T1000 (cell line): ENCODE measurements at places on chromosomes 12 and 14.

DNA sequence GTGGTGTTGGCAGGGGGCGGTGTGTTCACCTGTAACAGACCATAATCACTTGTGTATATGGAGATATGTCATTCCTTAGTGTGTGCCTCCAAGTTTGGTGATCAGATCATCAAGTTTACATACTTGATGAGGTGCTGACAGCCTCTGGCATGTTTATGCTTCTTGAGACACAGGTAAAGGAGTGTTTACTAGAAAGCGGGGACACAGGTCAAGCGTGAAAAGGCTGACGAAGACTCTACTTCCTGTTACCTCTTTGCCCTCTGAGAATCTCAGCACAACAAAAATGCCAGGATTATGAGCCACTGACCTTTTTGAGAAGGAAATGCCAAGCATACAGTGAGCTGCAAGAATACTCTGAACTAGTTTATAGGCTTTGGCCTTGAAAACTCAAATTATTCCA lies 29.6 kb downstream of the PRDM4 start:
- no peak for DNase-seq

DNA sequence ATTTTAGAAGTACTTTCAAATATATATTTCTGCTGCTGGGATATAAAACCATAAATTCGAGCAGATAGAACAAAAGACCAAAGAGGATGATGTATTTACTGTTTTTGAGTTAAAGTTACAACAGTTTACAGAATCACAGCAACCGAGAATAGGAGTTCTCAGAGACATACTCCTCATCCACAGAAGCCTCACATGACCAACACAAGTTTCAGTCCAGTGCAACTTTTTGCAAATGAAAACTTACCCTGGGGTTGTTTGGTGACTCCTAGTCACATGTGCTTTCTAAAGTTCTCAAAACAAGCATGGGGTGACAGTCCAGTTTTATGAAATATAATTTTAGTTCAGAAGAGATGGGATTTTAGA lies 117.1 kb downstream of the PRKCH start:
- no peak for DNase-seq

GRCh38 chr12:103665971-103666370 lies 78.9 kb downstream of the STAB2 start:
- no peak for DNase-seq

- no peak for DNase-seq
These were observed 231.7 kb downstream of the TMEM132D start for GRCh38 chr12:129672110-129672509.

DNA sequence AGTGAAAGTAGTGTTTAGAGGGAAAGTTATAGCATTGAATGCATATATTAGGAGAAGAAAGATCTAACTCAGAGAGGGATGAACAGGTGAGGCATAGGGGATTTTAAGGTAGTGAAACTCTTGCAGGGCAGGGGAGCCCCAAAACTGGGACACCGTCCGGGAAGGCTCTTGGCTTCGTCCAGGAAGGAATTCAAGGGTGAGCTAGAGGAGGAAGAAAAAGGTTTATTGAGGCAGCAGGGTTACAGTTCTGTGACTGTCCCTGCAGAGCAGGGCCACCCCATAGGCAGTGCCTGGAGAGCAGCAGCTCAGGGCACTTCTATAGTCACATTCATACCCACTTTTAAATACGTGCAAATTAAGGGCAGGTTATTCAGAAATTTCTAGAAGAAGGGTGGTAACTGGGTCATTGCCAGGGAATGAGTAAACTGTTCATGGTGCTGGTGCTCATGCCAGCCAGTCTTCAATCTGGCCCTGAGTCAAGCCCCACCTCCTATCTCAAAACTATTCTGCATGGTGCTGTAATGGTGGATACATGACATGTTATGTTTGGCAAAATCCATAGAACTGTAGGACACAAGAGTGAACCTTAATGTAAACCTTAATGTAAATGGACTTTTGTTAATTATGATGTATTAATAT lies 1.2 kb upstream of the OAS1 start:
- DNase-seq: no peak

DNA sequence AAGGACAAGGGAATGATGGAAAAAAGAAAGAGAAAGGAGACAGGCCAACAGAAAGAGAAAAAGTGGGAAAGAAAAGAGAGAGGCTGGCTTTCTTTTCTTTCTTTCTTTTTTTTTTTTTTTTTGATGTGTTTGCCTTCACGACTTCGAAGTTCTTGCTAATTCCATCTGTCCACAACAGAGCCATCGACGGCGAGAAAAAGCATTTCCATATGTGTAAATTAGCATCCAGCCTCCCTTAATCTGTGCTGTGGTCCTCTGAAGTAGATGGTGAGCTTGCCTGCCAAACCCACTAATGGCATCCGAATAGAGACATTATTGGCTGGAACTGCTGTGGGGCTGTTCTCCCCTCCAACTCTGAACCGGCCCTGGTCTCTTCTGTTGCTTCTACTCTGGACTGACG lies 997.4 kb downstream of the BCL11B start:
- DNase-seq: no peak

GRCh38 chr12:12171991-12172511 lies 94.8 kb downstream of the LRP6 start:
- DNase-seq: no peak

DNA sequence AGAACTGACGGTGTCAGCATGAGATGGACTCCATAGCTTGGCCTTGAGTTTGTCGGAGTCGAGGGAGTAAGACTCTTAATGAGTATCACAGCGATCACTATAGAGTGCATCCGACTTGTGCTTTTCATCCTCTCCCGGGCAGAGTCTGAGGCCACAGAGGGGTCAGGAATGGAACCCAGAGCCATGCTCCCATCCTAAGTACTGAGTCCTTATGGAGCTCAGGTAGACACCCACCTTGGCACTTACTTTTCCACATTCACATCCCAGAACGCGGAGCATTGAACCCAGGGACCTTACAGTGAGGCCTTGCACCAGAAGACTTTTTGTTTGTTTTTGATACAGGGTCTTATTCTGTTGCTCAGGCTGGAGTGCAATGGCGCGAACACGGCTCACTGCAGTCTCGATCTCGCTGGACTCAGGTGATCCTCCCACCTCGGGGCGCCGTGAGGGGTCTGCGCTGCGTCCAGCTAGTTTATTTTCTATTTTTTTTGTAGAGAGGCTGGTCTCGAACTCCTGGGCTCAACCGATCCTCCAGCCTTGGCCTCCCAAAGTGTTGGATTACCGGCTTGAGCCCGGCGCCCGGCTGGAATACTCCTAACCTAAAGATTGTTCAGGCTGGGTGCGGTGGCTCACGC lies 719 bp upstream of the SRSF9 start:
- DNase-seq: no peak
